ENCODE measurements at places on chromosomes 3 and 15.

GRCh38 chr3:117842086-117842485, 1132.5 kb downstream of the TUSC7 start:
- DNase-seq, result no peak

GRCh38 chr3:23923786-23924185, 6.9 kb downstream of the RPL15 start:
- DNase-seq, result no peak

DNA sequence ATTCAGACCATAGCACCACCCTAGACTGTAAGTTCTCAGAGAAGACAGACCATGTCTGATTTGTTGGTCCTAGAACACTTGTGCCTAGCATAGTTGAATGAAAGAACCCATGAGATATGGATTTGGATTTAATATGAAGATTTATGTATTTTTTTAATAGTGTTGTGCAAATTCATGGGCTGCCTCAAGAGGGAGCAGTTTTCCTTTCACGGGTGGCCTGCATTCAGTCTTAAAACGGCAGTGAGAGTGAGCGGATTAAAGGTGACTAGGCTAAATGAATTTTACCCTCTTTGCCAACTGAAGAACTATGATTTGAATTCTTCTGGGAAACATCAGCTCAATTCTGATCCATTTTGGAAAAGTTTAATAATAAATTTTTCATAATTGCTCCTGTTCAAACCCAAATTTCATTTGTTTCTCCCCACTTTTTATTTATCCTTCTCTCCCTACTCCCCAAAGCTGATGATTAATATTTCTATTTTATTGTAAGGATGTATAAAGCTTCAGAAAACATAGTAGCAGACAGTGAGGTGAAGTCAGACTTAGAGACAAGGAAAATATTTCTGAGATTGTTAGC, 67.3 kb downstream of the MORC1 start:
- no peak for DNase-seq

- no peak for DNase-seq
These were observed 389.8 kb downstream of the TBC1D5 start for GRCh38 chr3:17352620-17353019.

GRCh38 chr3:134201201-134202130, 49.2 kb downstream of the RYK start:
- DNase-seq, result no peak

DNA sequence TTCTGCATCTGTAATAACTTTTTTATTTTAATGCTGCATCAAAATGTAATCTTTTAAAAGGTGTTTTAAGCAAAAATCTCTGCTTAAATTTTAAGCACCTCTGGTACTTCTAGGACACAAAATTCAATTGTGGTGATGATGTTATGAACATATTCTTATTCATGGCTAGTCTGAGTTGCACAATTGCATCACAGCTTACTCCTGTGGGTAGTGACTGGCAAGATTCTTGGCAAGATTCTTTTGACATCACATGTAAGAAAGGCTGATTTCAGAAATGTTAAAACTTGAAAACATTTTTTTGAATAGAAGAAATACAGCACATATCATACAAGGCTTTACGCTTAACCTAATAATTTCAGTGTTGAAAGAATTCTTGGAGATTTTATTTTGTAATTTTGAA, 35.7 kb downstream of the IQCH start:
- no peak for DNase-seq

DNA sequence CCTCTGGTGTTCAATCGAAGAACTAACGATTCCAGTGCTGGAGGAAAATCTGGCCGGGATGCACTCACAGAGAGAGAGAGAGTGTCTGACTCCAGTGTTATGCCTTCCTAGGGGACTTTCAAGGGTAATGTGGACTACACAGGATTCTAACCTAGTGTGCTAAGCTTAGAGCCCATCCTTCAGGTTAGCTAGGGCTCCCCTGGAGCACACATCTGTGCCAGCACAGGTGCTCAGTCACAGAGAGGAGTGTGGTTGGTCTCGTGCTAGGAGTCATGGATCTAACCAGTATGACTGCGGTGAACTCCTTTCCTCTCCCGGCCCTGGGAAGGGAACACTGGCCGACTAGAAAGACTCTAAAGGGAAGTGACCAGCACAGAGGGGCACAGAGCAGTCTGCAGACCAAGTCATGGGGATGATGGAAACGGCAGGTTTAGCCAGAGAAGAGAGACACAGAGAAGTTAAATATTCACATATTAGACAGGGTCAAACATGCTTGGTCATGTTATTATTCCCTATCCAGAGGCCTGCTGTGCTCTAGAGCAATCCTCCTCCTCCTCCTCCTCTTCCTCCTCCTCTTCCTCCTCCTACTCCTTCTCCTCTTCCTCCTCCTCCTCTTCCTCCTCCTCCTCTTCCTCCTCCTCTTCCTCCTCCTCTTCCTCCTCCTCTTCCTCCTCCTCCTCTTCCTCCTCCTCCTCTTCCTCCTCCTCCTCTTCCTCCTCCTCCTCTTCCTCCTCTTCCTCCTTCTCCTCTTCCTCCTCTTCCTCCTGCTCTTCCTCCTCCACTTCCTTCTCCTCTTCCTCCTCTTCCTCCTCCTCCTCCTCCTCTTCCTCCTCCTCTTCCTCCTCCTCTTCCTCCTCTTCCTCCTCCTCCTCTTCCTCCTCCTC, 280.3 kb downstream of the XXYLT1 start:
- no peak for DNase-seq

GRCh38 chr3:160128056-160128455, 97.2 kb upstream of the C3orf80 start:
- DNase-seq, result no peak

DNA sequence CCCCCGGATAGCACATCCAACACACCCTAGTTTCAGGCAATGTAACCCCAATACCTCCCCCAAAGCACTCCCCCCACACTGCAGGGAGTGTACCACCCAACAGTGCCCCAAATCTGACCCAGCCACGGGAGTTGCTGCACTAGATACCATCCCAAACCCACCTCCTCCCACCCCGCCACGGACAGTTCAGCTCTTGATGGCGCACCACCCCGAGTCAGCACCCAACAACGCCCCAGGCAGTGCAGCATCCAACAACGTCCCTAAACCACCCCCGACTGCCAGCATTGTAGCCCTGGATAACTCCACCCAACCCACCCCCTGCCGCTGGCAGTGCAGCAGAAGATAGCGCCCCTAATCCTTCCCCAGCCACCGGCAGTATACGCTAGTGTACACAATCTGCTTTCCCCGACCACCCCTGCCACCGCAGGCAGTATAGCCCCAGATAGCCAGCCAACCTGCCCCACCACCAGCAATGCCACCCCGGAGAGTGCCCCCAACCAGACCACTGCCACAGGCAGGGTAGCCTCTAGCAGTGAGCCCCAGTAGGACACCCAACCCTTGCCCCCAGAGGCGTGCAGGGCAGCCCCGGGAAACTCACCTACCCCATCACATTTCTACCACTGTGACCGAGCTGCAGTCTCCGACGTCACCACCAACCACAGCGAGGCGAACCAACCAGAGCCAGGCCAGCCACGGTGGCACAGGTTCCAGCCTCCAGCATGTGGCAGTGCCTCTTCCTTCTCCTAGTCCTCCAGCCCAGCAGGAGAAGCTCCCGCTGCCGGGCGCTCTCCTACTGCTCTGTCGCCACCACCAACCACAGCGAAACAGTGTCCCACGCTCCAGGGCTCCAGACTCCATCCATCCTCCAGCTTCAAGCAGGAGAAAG, 178.1 kb downstream of the POTEB3 start:
- DNase-seq, result no peak

DNA sequence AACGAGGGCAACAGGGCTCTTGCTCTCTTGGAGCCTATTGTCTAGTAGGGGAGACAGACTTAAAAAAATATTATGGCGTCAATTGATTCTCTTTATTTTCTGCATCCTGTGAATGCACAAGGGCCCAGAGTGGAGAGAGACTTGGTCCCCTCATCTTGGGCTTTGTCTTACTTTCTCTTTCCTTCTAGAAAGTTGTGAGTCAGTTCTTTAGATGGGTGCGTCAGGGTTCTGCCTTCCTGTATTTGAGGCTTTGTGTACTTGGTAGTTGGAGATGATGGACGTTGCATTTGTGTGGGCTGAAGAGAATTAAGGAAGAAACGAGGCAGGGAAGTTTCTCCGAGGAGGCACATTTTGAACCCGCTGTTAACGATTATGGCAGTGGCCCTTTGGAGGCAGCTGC, 52.9 kb downstream of the CACNA1D start:
- no peak for DNase-seq

- DNase-seq, result no peak
These were observed 238.1 kb downstream of the CPNE4 start for GRCh38 chr3:131796558-131797198.

DNA sequence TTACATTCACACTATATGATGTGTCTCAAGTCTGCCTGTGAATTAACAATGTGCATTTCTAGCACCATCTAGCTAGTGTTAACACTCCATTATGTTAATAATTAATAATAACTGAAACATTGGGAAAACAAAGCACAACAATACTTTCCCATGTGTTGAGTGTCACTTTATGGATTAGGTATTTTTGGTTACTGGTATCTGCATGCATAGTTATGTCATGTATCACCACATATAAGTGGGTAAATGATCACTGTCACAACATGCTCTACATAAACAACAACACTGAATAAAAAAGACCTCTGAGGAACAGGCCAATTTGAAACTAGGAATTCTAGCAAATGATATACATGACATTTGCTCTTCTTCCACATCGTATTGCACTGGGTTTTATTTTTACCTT, 74.7 kb downstream of the MLH1 start:
- no peak for DNase-seq

GRCh38 chr3:42539871-42540714, 37.6 kb downstream of the VIPR1 start:
- peak; percentile 39 for DNase-seq

DNA sequence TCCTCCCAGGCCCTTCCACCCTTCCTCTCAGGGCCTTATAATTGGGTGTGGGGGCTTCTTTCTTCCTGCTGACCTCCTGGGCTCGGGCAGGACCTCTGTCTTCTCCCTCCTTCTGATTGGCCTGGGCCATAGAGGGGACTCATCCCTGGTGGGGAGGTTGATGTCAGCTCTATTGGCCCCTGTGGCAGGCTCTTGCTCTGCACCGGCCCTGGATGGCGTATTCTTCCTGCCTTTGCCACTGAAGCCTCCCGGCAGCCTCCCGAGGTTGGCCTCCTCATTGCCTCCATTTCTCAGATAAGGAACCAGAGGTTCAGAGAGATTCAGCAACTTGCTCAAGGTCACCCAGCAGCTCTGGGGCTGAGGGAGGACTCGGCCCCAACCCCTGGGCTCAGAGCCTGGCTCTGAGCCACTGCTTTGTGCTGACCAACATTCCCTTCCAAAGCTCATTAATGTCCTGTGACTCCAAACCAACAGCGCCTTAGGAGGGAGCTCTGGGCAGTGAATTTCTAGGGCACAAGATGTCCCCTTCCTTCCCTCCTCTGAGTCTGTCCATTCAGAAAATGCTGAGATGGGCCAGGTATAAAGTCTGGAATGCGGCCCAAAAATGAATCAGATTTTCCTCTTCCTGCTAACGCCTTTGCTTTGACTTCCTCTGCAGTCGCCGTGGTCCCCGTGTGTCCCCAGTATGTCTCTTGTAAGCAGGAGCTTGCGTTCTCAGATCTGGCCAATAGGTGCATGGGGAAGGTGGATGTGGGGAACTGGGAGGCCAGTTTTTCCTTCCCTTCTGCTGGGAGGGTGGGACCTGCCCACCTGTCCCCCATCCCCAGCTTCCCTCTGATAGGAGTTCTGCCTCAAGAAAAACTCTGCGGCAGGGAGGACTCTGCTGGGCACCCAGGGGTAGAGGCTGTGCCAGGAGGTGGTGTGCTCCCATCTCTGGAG, 74.2 kb downstream of the HMCES start:
- no peak for DNase-seq

- DNase-seq, result no peak
These were observed 272.9 kb downstream of the TIGIT start for GRCh38 chr3:114566767-114567166.

- DNase-seq, result no peak
These were observed 73.8 kb upstream of the ZBED2 start for GRCh38 chr3:111668888-111669488.

GRCh38 chr15:95019907-95020306, 788.5 kb downstream of the MCTP2 start:
- no peak for DNase-seq

GRCh38 chr15:61115241-61115640, 113.9 kb downstream of the RORA start:
- no peak for DNase-seq

DNA sequence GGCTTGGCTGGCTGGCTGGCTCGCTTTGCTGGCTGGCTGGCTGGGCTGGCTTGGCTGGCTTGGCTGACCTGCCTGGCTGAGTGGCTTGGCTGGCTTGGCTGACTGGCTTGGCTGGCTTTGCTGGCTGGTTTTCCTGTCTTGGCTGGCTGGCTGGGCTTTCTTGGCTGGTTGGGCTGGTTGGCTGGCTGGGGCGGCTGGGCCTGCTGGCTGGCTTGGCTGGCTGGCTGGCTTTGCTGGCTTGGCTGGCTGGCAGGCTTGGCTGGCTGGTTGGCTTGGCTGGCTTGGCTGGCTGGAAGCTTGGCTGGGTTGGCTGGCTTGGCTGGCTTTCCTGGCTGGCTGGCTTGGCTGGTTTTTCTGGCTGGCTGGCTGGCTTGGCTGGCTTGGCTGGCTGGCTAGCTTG, 435.6 kb downstream of the GOLGA6L6 start:
- DNase-seq, result no peak

DNA sequence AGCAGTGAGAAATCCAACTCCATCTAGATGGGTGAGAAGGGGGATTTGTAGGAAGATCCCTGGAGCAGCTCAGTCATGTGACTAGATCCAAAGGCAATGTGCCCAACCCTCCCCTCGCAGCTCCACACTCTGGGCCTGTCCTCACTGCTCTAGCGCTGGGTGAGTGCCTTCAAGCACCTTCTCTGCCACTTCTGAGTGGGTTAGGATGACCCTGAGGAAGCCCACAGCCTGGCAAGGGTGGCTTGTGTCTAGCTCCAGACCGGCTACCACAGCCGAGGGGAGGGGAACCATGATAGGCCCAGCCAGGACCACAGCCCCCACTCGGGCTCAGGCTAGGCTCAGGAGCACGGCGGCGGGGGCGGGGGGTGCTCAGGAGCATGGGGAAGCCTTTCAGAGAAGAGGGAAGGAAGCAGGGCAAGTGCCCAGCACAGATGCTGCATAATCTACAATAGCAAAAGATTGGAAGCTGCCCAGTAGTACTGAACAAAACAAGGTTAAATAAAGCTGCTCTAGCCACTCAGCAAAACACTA, 1.7 kb downstream of the SPATA12 start:
- DNase-seq, result no peak

Measured in activated CD8-positive, alpha-beta memory T cell treated with anti-CD3 and anti-CD28 coated beads for 1 hour (primary cell).